ENCODE measurements at places on chromosomes 4 and X.

DNA sequence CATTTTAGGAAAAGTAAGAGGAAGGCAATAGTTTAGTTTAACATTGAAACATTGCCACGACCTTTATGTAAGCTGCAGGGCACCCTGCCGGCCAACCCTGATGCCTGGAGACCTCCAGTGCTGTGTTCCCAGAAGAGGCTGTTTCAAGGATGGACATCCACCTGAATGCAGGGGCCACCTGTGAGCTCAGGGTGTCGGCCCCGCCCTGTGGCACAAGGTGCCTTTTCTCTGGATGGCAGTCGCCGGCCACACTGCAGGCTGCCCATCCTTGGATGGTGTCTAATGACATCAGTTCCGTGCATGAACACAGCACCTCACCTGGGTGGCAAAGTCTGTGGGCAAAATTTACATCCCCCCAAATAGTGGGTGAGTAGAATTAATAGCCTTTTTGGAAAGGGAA is 180.0 kb downstream of the AFAP1 start:
- no peak for DNase-seq

DNA sequence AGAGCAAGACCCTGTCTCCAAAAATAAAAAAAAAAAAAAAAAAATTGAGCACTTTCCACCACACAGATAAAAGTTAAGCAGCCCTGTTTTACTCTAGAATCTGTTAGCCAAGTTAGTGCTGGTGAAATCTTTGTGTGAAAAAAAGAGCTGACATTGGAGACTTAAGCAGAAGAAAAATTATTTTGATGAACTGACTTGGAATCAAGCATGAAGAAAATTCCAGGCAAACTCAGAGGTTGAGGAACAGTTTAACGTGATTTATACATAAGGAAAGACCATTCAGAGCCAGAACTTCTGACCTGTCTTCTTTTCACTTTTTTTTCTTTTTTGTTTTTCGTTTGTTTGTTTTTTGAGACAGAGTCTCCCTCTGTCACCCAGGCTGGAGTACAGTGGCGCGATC is 79.6 kb upstream of the RBPJ start:
- DNase-seq, result no peak

- DNase-seq, result no peak
Measured at GRCh38 chr4:184280591-184281071, 63.0 kb upstream of the ENPP6 start.

- DNase-seq, result no peak
Measured at GRCh38 chr4:155487210-155487609, 110.4 kb upstream of the MAP9 start.

GRCh38 chrX:150229481-150229880 is 133.6 kb upstream of the MAMLD1 start:
- DNase-seq, result no peak

GRCh38 chrX:64206556-64207162 is 1.2 kb upstream of the AMER1 start:
- DNase-seq, result no peak

GRCh38 chrX:63361494-63361893 is 10.4 kb upstream of the SPIN4 start:
- no peak for DNase-seq
